ENCODE measurements at places on chromosomes 1 and 21. TPM values are rescaled to one million over a fixed set of nuclear protein-coding genes. Genes with fewer than 3 reads are reported as not detected.

SEMA4A gene
- total RNA-seq = 7.3 TPM

UQCRHL gene
- total RNA-seq = 2.9 TPM

CHIA gene
- not detected for total RNA-seq

ATP1A4 gene
- 8.3 TPM for total RNA-seq

- no peak for DNase-seq
These were observed 41.5 kb downstream of the LHX4 start for GRCh38 chr1:180271272-180272255.

CFHR3 gene
- total RNA-seq = 0.48 TPM

DNA sequence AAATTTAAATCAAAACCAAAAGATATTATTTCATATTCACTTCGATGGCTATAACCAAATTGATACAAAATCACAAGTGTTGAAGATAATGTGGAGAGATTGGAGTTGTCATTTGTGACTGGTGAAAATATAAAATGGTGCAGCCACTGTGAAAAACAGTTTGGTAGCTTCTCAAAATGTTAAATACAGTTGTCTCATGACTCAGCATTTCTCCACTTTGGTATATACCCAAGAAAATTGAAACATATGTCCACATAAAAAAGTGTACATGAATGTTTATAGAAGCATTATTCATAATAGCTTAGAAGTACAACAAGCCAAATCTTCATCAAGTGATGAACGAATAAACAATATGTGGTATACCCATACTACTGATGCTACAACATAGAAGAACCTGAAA, 318.5 kb downstream of the BRINP3 start:
- DNase-seq = no peak

GRCh38 chr1:47951026-47951425, 46.2 kb downstream of the TRABD2B start:
- DNase-seq = no peak

SPTA1 gene
- 3.9 TPM for total RNA-seq

TTC24 gene
- not detected for total RNA-seq

DNA sequence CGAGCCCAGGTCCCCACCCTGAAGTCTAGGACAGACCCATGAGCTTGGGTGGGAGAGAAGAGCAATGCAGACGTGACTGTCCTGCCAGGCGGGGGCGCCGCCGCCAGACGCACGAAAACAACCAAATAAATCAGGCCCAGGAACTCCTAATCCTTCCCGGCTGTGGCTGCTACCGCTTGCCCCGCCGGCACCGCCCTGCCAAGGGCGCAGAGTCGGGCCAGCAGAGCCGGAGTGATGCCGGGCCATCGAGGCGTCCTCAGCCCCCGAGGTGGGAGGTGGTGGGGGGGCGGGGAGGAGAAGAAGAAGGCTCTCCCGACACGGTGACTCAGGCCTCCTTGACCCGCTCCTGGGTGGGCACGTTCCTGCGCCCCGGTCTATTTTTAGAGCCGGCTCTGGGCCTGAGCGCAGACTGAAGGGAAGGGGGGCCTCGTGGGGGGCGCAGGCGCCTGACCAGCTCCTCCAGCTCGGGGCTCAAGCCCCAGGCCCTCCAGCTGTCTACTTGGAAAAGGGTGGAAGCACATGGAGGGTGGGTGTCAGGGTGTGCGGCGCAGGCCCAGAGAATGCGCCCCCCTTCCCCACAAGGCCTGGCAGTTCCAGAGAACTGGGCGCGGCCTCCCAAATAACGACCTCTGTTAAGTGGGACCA, 10.7 kb upstream of the COL16A1 start:
- peak; percentile 50 for DNase-seq

DNA sequence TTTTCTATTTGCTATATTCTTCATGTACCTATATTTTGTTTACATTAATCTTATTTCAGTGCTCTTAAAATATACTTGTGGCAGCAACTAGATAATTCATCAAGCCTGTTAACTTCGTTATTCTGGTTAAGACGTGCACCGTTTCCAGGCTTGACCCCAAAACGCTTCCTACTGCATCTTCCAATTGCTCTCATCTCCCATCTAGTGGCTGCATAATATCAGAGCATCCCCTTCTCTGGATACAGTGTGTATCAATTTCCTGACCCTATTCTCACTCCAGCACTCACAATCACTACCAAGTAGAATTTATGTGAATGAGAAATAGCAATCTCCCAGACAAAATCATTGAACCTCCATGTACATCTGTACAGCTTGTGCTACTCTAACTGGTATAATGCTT, 1280.3 kb upstream of the B3GALT2 start:
- no peak for DNase-seq

DNA sequence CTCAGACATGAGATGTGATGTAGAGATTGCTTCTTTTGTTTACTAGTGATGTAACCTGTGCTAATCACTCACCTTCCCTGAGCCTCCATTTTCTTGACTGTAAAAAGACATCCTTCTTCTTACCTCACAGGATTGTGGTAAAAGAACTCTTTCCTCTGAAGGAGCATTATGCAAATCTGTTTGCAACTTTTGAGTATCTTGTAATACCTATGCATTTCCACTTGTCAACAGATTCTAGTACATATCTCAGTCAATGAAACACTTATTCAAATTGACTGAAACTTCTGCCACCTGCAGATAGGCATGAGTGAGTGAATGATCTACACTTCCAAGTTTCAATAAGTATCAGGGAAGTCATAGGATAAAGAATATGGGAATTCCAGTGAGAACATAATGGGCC, 174.7 kb downstream of the HHIPL2 start:
- DNase-seq = no peak

Data from urinary bladder (tissue), 4 donors.